ENCODE measurements at places on chromosomes 2 and 18. TPM values are rescaled to one million over a fixed set of nuclear protein-coding genes. Genes with fewer than 3 reads are reported as not detected.

Gene BZW1
- total RNA-seq, result 204 TPM

Gene ANKRD30B
- total RNA-seq, result not detected

- DNase-seq, result no peak
Measured at GRCh38 chr2:85165088-85165690, 32.0 kb downstream of the TCF7L1 start.

DNA sequence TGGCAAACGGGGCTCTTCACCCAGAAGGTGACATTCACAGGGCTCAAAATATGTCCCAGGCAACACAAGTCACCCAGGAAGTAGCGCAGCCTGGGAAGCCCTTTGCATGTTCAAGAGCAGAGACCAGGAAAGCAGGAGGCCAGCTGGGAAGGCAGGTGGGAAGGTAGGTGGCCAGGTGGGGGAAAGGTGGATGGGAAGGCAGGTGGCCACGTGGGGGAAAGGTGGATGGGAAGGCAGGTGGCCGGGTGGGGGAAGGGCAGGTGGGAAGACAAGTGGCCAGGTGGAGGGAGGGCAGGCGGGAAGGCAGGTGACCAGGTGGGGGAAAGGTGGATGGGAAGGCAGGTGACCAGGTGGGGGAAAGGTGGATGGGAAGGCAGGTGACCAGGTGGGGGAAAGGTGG is 102.7 kb downstream of the ZNF516 start:
- DNase-seq, result peak; percentile 3

- no peak for DNase-seq
Measured at GRCh38 chr2:189696223-189696622, 21.8 kb downstream of the ANKAR start.

DNA sequence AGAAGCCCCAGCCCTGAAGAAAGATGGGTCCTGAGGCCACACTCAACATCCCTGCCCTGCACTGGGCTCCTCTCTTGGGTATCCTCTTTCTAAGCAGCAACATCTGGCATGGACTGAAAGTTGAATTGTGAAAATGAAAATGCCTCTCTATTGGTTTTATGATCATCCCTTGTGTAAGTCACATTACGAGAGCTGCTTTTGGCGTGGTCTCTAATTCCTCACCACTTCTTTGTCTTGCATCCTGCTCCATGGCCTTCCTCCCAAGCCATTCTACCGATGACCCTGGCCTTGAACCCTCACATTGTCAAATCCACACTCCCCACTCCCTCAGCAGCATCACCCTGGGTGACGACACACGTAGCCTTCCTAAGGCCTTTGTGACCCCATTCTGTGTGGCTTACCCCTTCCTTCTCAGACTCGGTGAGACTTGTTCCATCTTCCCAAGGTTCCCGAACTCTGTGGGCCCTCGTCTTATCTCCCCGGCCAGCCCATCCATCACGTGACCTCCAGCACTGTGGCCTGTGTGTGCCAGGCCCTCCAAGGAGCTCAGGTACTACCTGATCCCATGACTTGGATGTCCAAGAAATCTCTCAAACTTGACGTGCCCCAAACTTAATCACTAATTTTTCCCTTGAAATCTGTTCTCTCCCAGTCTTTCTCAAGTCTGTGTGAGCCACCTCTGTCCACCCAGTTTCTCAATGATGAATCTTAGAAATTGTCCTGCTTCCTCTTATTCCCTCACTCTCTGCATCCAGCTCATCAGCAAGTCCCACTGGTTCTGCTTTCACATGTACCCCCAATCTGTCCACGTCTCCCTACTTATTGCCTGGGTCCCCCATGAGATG is 194.7 kb upstream of the HS6ST1 start:
- no peak for DNase-seq

DNA sequence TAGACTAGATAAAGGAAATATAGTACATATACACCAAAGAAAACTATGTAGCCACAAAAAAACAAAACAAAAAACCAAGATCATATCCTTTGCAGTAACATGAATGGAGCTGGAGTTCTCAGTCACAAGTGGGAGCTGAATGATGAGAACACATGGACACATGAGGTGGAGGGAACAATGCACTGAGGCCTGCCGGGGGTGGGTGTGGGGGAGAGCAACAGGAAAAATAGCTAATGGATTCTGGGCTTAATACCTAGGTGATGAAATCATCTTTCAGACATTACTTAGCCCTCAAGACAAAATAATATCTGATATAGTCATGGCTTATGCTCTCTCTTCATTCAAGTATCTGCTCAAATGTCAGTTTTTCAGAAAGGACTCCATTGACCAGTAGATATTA is 930.6 kb downstream of the LRP1B start:
- DNase-seq, result no peak

DNA sequence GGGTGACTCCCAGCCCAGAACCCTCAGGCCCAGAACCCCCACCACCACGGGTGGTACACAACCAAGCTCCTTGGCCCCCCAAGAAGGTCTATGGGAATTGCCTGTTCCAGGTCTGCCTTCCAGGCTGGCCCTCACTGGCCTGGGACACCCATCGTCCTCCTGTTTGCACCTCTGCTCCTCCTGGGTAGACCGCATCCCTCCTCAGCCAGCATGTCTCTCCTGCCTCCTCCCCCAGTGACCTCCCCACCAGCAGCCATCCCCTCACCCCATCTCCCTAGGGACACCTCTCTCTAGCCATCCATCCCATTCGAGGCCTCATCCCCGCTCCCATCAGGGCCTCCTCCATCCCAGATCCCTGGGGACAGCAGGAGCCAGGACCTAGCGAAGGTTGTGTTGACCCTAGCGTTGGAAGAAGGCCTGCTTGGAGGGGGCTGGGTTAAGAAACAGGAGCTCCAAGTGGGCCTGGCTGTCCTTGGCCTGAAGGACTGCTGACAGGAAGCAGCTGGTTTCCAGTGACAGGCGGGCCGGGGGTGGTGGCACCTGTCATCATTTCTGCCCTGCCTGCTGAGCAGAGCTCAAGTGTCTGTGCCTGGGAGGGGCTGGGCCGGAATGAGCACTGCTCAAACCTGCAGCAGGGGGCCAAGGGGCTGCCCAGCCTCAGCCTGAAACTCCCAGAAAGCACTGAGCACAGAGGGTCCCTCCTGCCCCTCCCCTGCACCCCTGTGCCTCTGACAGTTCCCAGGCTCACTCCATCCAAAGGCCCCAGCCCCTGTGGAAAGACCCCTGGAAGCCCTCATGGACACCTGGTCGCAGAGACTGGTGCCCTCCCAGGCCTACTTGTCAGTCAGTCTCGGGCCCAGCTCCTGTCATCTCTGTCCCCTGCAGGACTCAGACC is 96.0 kb upstream of the OTOS start:
- peak; percentile 98 for DNase-seq

GRCh38 chr18:58996131-58996641 is 131.5 kb downstream of the ZNF532 start:
- no peak for DNase-seq

- DNase-seq, result no peak
Measured at GRCh38 chr2:215507136-215507535, 71.3 kb upstream of the FN1 start.

GRCh38 chr2:170122883-170123547 is 54.9 kb upstream of the MYO3B start:
- DNase-seq, result no peak

GRCh38 chr2:25977768-25978167 is 4.5 kb downstream of the KIF3C start:
- no peak for DNase-seq

Measured in gastrocnemius medialis (tissue), 4 donors.